ENCODE measurements at places on chromosomes 11 and 22. TPM values are rescaled to one million over a fixed set of nuclear protein-coding genes. Genes with fewer than 3 reads are reported as not detected.

The FGF4 gene
- not detected for total RNA-seq

The EMID1 gene
- not detected for total RNA-seq

The MEI1 gene
- total RNA-seq: 59.3 TPM

The KRTAP5-1 gene
- not detected for total RNA-seq

DNA sequence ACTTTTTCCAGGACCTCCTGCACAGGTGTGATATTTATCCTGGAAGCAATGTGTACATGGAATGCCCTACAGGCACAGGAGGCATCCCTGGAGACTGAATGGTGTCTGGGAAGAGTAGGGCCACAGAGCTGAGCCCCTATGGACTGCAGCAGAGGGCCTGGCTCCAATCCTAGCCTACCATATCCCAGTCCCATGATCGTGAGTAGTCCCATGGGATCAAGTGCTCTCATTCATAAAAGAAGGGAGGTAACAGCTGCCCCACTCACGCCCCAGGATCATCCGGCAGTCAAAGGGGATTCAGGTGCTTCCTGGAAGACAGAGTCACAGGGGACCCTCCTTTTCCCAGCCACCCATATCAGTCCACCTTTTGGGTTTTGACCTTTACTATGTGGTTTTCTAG, 24.0 kb downstream of the ANKK1 start:
- H3K4me3 ChIP-seq: no peak overlapping the region
- H3K27ac ChIP-seq: no peak overlapping the region
- H3K27me3 ChIP-seq: no peaks in the 10 kb centered on the region

GRCh38 chr11:70747921-70748320, 349.6 kb downstream of the CTTN start:
- DNase-seq: no peak
- H3K27me3 ChIP-seq: no peaks in the 10 kb centered on the region
- no peaks in the 10 kb centered on the region for H3K4me1 ChIP-seq
- H3K36me3 ChIP-seq: no peaks in the 10 kb centered on the region

DNA sequence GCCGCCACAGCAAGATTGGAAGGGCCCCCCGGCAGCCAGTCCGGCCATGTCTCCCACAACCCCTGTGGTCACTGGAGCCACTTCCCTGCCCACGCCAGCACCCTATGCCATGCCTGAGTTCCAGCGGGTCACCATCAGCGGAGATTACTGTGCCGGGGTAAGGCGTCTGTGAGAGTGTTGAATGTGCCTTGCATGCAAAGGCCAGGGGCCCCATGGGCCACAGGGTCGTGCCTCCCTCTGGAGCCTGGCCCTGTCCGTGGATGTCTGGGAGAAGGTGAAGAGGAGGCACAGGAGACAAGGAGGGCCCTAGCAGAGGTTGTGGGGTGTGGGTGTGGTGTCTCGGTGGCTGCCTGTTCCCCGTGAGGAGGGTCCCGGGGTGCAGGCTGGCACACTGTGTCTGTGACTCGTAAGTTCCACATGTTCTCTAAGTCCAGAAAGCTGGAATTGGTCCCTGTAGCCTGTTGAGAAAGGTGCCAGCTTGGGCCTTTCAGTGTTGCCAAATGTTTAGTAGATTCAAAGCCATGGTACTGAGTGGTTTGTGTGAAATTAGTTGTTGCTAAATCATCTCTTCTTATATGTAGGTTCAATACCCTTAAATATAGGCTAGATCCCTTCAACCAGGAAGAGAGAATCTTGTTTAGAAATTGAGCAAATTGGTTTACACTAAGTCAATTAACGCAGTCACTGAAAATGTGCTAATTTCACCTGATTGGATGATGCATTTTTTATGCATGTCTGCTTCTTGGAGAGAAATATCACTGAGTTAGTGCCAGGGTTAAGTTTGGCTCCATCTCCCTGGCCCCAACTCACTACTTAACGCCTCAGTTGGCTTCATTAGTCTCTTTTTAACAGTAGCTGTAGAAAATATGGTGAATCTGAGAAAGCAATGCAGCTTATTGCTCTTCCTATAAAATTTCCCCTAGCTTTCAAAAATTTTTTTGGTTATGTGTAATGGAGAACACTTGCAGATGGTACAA, 23.8 kb downstream of the AMPD3 start:
- no peaks in the 10 kb centered on the region for H3K27me3 ChIP-seq
- H3K4me1 ChIP-seq: peaks cover 16% of the 10 kb centered on the region
- no peak overlapping the region for H3K4me3 ChIP-seq
- no peak overlapping the region for H3K27ac ChIP-seq
- no peak for DNase-seq

DNA sequence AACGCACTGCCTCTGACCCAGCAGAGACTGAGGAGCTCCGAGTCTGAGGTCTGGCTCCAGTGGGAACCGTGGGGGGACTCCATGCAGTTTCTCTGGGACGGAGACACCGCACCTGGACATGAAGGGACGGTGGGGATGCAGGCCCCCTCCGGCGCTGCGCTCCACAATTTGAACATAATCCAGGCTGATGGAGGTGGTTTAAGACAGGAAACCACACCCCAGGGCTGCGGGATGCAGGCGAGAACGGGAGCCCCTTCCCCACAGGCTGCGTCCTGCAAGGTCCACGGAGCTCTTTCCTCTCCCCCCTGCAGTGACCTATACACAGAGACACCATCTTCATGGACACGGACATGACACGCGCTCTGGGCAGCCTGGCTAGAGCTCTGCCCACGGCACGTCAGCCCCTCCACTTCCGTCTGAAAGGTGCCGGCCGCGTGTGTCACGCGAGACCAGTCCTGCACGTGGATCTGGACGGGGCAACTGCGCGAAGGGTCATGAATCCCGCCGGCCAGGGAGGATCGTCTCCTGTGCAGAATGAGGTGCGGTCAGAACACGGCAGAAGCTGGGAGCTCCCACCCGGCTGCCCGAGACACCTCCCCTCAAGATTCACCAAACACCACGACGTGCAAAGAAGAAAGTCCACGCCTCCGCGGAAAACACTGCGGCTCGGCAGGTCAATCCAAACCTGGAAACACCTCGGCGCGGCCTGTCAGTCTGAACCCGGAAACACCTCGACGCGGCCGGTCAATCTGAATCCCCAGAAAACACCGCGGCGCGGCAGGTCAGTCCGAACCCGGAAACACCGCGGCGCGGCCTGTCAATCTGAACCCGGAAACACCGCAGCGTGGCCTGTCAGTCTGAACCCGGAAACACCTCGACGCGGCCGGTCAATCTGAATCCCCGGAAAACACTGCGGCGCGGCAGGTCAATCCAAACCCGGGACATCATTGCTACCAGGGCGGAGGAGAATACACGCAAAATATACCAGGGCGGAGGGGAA, 212.4 kb downstream of the BRD1 start:
- no peaks in the 10 kb centered on the region for H3K27me3 ChIP-seq
- no peak for DNase-seq
- H3K4me1 ChIP-seq: no peaks in the 10 kb centered on the region
- no peak overlapping the region for H3K4me3 ChIP-seq
- peaks cover 1% of the 10 kb centered on the region for H3K36me3 ChIP-seq

DNA sequence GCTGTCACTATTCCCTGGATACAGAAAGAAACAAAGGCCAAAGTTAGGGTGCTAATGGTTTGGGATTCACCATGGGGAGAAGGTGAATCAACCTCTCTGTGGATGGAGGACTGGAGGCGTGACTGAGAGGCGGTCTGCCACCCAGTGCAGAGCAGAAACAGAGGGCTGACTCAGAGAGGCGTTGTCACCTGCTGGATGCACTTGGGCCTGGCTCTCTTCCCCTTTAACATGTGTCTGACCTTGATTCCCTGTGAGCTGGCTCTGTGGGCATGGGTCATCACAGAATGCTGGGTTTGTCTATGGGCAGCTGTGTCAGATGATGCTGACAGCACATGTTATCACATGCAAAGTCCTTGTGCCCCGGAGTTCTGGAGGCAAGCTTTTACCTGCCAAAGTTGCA, 75.9 kb downstream of the LDLRAD3 start:
- no peak overlapping the region for H3K4me3 ChIP-seq
- no peaks in the 10 kb centered on the region for H3K36me3 ChIP-seq
- H3K27me3 ChIP-seq: no peaks in the 10 kb centered on the region
- H3K4me1 ChIP-seq: no peaks in the 10 kb centered on the region
- no peak overlapping the region for H3K27ac ChIP-seq

DNA sequence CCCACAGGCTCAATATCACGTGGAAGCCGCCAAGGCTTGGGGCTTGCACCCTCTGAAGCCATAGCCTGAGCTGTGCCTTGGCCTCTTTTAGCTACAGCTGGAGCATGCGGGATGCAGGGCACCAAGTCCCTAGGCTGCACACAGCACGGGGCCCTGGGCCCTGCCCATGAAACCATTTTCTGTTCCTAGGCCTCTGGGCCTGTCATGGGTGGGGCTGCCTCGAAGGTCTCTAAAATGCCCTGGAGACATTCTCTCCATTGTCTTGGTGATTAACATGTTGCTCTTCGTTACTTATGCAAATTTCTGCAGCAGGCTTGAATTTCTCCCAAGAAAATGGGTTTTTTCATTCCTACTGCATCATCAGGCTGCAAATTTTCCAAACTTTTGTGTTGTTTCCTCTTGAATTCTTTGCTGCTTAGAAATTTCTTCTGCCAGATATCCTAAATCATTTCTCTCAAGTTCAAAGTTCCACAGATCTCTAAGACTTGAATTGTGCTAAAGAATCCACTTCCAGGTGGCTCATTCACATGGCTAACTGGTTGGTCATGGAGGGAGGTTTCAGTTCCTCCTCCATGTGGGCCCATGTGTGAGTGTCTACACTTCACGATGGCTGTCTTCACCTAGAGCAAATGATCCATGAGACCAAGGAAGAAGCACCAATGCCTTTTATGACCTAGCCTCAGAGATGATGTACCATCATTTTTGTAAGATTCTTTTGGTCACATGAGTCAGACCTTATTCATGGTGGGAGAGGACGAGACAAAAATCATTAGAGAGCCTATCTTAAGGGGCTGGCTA, 7.4 kb upstream of the CREBZF start:
- H3K4me3 ChIP-seq: no peak overlapping the region
- H3K4me1 ChIP-seq: no peaks in the 10 kb centered on the region
- H3K27ac ChIP-seq: no peak overlapping the region
- no peaks in the 10 kb centered on the region for H3K36me3 ChIP-seq

GRCh38 chr11:8765294-8765693, 82.7 kb downstream of the RPL27A start:
- H3K27ac ChIP-seq: no peak overlapping the region
- H3K4me3 ChIP-seq: no peak overlapping the region
- H3K4me1 ChIP-seq: no peaks in the 10 kb centered on the region
- no peaks in the 10 kb centered on the region for H3K36me3 ChIP-seq
- no peak for DNase-seq

- no peaks in the 10 kb centered on the region for H3K36me3 ChIP-seq
- H3K4me1 ChIP-seq: peaks cover 13% of the 10 kb centered on the region
- DNase-seq: no peak
Measured at GRCh38 chr22:25111579-25112517, 87.8 kb upstream of the CRYBB3 start.

GRCh38 chr11:38252620-38253019, 1654.6 kb upstream of the RAG2 start:
- no peaks in the 10 kb centered on the region for H3K4me1 ChIP-seq
- H3K27me3 ChIP-seq: no peaks in the 10 kb centered on the region
- H3K4me3 ChIP-seq: no peak overlapping the region
- H3K36me3 ChIP-seq: no peaks in the 10 kb centered on the region
- no peak overlapping the region for H3K27ac ChIP-seq

GRCh38 chr11:6022956-6023355, 7.6 kb downstream of the OR56A1 start:
- H3K36me3 ChIP-seq: no peaks in the 10 kb centered on the region
- peak; percentile 25 for DNase-seq
- H3K27me3 ChIP-seq: no peaks in the 10 kb centered on the region
- H3K4me1 ChIP-seq: no peaks in the 10 kb centered on the region
- H3K27ac ChIP-seq: no peak overlapping the region
- no peak overlapping the region for H3K4me3 ChIP-seq

DNA sequence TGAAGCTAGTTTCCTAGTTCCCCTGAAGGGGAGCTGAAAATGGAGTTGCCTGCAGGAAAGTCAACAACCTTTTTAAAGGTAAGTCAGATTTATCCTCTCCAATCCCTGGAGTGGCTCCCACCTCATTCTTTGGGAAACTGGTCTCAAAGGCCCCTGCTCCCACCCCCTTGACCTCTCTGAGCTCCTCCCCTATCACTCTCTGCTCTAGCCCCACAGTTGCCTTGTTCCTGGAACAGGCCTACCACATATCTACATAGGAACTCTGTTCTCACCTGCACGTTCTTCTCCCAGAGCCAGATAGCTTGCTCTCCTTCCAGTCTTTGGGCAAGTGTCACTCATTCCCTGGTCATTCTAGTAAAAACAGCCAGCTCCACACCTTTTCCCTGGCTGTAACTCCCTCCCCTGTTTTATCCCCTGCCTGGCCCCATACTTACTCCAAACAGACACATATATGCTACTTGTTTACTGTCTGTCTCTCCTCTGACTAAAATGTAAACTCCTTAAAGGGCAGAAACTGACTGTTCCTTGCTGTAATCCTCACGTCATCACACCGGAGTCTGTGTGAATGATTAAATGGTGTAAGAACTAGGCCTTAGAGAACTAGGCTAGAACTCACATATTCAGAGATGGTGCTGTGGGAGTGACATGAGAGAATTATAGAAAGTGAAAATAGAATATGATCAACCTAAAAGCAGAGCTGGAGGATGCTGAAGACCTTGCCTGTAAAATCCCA, 53.3 kb downstream of the TCF20 start:
- H3K36me3 ChIP-seq: no peaks in the 10 kb centered on the region
- no peak overlapping the region for H3K4me3 ChIP-seq
- H3K27me3 ChIP-seq: no peaks in the 10 kb centered on the region
- H3K27ac ChIP-seq: no peak overlapping the region

GRCh38 chr11:34235591-34236071, 122.2 kb downstream of the ABTB2 start:
- no peak overlapping the region for H3K4me3 ChIP-seq
- H3K27me3 ChIP-seq: no peaks in the 10 kb centered on the region
- DNase-seq: no peak
- peaks cover 21% of the 10 kb centered on the region for H3K4me1 ChIP-seq
- no peaks in the 10 kb centered on the region for H3K36me3 ChIP-seq
- H3K27ac ChIP-seq: no peak overlapping the region

DNA sequence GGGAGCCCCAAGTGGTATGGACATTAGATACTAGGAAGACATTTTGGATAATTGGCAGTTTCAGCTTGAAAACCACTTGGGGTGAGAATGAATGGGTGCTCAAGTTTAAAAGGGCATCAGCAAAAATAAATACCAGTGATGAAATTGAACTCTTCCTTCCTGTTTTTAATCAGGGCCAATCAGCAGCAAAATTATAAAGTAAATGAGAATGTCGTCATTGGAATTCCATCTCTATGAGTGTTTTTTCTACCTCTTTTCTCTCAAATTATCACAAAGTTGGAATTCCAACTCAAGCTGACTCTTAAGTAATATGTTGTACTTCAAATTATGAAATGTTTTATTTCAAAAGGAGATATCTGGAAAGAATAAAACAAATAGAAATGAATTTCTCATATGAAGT, 730.6 kb downstream of the METTL15 start:
- no peak for DNase-seq
- H3K4me1 ChIP-seq: no peaks in the 10 kb centered on the region
- H3K27ac ChIP-seq: no peak overlapping the region
- H3K27me3 ChIP-seq: no peaks in the 10 kb centered on the region
- no peaks in the 10 kb centered on the region for H3K36me3 ChIP-seq

- no peak for DNase-seq
- no peaks in the 10 kb centered on the region for H3K4me1 ChIP-seq
- H3K4me3 ChIP-seq: no peak overlapping the region
Measured at GRCh38 chr22:40004836-40005235, 10.1 kb downstream of the FAM83F start.
